AG08395 (cell line): ENCODE measurements at places on chromosomes 6 and 20.

- DNase-seq = no peak
These were observed 37.1 kb upstream of the FILIP1 start for GRCh38 chr6:75530696-75531095.

- peak; percentile 11 for DNase-seq
These were observed 36.6 kb upstream of the LTV1 start for GRCh38 chr6:143806282-143807102.

- DNase-seq = no peak
These were observed 429.0 kb upstream of the NRSN1 start for GRCh38 chr6:23696992-23697391.

- no peak for DNase-seq
These were observed 47.2 kb downstream of the KIF13A start for GRCh38 chr6:17940151-17940792.

- DNase-seq = no peak
These were observed 50.6 kb upstream of the TBC1D7 start for GRCh38 chr6:13378669-13379590.

DNA sequence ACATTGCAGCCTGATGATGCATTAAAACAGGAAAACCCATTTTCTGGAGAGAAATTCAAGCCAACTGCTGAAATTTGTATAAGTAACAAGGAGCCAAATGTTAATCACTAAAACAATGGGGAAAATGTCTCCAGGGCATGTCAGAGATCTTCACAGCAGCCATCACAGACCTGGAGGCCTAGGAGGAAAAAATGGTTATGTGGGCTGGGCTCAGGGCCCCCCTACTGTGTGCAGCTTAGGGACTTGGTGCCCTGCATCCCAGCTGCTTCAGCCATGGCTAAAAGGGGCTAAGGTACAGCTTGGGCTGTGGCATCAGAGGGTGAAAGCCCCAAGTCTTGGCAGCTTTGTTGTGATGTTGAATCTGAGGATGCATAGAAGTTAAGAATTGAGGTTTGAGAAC lies 479.8 kb downstream of the BCKDHB start:
- DNase-seq = no peak

- no peak for DNase-seq
These were observed 105.4 kb downstream of the TMEM242 start for GRCh38 chr6:157217894-157218370.

DNA sequence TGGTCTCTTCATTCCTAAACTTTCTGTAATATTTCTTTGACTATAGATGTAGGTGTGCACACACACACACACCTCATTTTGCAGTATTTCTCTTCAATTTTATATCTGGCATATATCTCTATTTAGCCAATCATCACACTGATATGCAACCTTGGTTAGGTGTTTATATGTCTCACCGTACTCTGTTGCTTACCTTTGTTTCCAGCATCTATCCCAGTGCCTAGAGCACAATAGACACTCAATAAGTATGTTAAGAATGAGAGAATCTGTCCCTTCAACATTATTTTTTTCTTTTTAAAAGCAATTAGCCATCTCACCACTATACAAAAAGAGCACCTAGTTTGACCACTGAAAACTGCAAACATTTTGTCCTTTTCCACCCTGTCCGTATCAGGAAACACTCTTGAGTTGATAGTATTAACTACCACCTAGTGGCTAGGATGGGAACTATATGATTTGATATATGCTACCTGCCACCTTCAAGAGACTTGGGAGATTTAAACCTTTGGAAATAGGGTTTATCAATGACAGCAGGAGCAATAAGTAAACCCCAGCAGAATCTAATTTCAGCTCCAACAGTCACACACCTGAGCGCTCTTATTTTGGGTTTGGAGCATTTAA lies 48.7 kb upstream of the RSPO3 start:
- peak; percentile 15 for DNase-seq

GRCh38 chr6:18203786-18204185 lies 48.6 kb downstream of the KDM1B start:
- DNase-seq = no peak

DNA sequence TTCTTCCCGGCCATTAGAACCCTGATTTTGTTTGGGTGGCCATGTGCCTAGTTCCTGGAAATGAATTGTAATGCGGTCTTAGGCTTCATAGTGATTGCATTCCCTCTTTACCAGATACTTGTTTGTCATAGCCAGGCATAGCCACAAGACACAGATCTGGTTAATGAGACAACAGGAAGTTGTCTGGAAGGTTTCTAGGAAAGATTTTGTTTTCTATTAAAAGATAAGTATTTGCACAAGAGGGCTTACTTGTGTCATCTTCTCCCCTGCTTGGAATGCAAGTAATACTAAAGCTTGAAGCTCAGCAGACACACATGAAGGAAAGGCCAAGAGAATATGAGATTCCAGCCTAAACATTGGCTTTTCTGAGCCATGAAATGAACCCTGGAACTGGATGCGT lies 12.9 kb downstream of the FARS2 start:
- no peak for DNase-seq
